ENCODE measurements at places on chromosomes 12 and 14.
A peak's percentile ranks its signal among the peaks of the same experiment; 100 is the strongest.

DNA sequence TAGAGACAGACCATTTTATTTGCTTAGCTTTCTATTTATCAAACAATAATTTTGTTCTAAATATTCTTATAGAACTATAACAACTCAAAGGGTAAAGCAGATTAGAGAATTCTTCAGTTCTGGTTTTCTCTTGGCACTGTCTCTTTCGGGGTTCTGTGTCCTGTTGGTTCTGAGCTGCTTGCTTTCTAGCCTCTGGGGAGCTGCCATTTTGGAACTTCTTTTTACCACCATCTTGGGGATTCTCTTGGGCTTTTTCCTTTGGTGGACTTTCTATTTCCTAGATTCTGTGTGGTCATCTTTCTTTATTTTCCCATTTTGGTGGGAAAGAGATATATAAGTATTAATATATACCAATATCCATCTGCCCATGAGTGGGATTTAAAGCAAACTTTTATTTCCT lies 467.7 kb downstream of the PCNX1 start:
- DNase-seq, result no peak

DNA sequence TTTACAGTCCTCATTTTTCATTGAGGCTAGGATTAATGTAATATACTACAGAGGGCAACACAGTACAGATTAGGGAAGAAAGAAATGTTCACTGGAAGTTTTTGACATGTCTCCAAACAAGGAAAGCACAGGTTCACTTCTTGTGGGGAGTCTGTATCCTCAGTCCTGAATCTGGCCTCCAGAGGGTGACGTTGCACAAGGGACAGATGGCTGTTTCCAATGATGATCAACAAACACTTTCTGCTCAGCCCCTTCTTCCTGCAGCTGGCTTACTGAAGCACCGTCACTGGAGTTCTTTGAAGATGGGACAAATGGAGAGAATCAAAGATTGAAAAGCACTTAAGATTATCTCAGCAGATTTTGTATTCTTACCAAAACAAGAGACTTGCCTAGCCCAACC lies 123.3 kb upstream of the OR4E1 start:
- DNase-seq, result no peak

GRCh38 chr12:32032205-32032810 lies 73.1 kb downstream of the RESF1 start:
- DNase-seq, result no peak

DNA sequence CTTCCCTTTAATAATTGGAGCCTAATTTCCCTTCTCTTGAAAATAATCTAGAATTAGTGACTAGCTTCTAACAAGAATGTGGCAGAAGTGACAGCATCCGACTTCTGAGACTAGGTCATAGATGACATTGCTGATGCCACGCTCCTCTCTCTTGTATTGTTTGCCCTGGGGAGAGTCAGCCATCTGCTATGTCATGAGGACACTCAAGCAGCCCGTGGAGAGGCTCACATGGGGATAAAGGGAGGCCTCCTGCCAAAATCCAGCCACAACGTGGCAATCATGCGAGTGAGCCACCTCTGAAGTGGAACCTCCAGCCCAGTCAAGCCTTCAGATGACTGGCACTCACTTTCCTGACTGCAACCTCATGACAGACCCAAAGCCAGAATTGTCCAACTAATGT lies 54.2 kb upstream of the LRRK2 start:
- no peak for DNase-seq

DNA sequence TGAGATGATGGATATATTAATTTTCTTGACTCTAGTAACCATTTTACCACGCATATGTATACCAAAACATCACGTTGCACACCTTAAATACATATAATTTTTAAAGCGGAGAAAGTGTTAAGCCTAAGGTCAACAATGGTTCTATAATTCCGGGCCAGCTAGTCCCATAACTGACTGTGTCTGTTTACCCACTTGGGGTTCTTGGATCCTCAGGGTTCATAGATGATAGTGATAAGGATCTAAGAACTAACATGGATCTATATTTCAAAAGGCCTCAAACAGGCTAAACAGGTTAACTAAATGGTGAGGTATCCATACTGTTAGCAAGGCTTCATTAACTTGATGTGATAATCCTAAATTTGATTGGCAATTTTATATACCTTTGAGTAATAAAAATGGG lies 9.8 kb downstream of the SLC38A1 start:
- no peak for DNase-seq

DNA sequence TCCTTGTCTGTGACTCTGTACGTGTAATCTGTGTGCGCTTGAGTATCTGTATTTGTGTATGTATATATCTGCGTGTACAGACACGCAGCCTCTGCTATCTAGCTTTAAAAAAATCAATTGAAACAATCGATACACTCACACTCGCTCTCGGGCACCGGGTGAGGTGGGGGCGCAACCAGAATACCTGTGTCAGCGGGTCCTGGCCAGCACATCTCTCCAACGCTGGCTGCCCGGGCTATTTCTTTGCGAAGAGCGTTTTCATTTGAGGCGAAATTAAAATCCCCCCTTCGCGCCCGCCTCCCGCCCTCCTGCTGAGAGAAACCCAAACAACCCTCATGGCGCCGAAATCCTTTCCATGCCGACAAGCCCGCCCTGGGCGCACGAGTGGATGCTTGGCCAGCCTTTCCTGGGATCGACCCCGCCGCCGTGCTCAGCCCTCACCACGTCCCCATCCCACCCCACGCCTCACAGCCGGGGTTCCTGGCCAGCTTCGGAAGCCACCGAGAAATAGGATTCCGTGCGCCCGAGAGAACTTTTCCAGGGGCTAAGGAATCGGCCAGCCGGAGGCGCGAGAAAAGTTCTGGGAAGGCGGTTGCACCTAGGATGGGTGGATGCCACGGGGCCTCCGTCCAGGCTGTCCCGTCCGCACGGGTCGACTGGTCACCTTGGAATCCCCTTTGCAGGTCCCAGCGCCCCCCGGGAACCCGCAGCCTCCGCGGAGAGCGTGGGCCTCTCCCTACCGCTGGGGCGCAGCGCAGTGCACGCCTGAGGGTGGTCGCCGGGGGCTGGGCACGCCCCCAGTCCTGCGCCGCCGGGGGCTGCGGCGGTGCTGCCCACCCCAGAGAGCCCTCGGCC lies 1.0 kb downstream of the ZDHHC22 start:
- no peak for DNase-seq

- no peak for DNase-seq
Observed at GRCh38 chr12:132495629-132496357, 5.8 kb downstream of the FBRSL1 start.

DNA sequence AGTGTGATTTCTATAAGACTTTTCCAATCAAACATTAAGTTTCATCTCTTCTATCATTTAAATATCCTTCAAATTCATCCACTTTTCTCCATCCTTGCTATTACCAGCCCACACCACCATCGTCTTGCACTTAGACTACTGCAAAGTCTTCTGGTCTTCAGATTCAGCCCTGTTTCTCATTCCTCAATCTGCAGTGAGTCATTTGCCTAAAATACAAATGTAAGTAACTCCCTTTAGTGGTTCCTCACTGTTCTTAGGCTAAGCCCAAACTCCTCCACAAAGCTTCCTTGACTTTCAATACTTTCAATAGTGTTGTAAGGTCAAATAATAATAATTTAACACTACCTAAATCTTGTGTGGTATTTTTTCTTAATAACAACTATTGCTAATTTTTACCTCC lies 83.3 kb downstream of the PLEKHG7 start:
- DNase-seq, result no peak

GRCh38 chr14:61965030-61965745 lies 203.0 kb downstream of the SNAPC1 start:
- DNase-seq, result no peak

DNA sequence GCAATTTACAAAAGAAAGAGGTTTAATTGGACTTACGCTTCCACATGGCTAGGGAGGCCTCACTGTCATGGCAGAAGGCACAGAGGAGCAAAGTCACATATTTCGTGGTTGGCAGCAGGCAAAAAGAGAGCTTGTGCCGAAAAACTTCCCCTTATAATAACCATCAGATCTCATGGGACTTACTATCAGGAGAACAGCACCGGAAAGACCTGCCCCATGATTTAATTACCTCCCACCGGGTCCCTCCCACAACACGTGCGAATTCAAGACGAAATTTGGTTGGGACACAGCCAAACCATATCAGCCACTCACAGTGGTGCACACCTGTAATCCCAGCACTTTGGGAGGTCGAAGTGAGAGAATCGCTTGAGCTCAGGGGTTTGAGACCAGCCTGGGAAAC lies 68.5 kb downstream of the FBXL14 start:
- DNase-seq, result no peak

DNA sequence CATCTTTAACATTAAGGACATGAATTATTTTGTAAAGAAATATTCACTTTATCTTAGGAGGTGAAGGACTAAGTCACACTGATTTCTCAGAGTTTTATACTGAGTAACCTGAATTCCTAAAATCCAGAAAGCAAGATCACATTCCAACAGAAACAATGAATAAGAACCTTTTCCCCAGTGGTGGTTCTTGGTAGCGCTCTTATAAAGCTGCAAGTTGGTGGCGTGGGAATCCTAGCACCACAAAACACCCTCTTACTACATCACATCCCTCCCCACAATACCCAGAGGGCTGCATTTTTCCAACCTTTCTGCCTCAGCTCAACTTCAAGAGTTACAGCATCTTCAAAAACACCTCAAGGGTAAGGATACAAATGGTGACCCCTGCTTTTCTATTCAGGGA lies 44.0 kb upstream of the SMUG1 start:
- DNase-seq, result no peak

GRCh38 chr12:5407034-5407856 lies 24.7 kb upstream of the NTF3 start:
- DNase-seq, result no peak

DNA sequence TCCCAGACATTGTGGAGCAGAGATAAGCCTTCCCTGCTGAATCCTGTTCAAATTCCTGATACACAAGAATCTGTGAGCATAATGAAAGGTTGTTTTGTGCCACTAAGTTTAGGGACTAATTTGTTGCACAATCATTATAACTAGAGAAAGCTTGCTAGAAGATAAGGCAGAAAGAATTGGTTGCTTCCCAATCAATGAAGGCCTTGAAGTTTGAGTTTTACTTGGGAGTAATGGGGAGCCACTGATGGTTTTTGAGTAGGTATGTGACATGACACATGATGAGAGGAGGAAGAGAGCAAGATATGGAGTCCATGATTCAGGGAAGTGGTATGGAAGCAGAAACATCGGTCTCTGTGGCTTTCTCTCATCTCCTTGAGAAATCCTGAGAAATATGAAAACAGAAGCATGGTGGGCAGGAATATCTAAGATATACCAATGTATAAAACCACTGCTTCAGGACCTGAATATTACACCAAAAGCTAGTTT lies 13.3 kb upstream of the TCP11L2 start:
- no peak for DNase-seq

GRCh38 chr12:88472248-88472647 lies 108.0 kb downstream of the KITLG start:
- no peak for DNase-seq

GRCh38 chr14:99586761-99587459 lies 17.1 kb downstream of the CCDC85C start:
- no peak for DNase-seq

DNA sequence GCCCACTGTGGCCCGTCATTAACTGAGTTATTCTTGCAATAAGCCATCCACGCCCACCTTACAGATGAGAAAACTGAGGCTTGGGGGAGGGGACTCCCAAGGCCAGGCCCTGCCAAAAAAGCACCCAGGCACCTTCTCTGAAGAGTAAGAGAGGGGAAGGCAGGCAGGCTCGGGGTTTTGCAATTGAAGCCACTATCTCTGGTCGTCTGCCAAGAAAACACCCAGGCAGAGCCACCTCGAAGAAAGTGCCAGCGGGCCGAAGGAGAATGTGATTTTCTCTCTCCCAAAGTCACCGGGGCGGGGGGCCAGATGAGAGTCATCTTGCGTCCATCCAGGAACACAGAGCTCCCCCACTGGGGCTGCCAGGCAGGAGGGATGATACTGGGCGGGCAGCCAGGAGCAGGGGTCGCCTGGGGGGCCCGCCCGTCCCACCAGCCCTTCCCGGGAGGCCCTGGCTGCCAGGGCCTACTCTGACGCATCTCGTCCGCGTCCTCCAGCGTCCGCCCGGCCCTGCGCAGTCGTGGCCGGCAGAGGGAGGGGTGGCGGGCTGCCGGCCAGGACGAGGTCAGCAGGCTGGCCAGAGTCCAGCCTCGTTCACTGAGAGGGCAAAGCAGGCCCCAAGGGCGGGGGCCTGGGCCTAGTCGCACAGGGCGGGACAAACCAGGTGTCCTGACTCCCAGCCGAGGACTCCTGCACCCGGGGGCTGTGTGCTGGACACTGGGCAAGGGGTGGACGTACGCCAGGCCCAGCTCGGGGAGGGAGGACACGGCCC lies 74.3 kb downstream of the RFLNA start:
- no peak for DNase-seq

DNA sequence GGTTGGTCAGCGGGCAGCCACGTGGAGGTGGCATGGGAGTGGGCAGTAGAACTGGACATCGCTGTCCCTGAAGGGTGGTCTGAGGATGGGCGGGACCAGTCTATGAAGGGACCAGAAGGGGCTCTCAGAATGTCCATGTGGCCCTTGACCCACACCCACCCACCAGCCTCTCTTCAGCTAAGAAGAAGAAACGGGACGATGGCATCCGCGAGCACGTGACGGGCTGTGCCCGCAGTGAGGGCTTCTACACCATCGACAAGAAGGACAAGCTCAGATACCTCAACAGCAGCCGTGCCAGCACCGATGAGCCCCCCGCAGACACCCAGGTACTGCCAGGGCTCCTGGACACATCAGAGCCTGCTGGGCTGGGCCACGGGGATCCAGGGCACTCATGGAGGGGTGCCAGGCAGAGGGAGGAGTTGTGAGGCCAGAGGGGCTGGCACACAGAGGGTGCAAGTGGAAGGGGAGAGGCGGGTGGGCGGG lies 21.3 kb downstream of the SETD1B start:
- no peak for DNase-seq

GRCh38 chr12:2267703-2268470 lies 215.1 kb downstream of the CACNA1C start:
- no peak for DNase-seq

DNA sequence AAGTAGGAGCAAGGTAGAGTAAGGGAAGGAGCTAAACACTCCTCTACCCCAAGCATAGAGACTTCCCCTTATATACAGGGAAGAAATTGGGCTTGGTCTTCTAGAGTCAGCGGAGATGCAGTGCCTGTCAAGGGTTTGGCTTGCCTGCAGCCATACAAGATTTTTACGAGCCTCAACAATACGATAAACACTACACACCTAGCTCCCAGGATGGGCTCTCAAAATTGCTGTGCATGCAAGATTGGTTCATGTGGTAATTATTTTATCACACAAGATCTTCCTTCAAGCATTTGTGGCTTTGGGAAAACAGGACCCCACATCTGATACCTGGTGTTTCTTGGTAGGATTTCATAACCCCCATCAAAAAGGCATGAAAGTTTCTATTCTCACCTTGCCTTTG lies at the start of gene KRT1:
Gene KRT1, minus strand, starts transcription at position 45 of the 400 bp plus-strand sequence. CDS start 59 bp downstream, outside the sequence.
- no peak for DNase-seq

GRCh38 chr14:105045710-105046326 lies 19.4 kb downstream of the GPR132 start:
- peak; percentile 93 for DNase-seq

Data from activated T-cell treated with anti-CD3 and anti-CD28 coated beads, Interleukin-2, amount 50 U/mL, for 4 hours (primary cell).